Peyer's patch (tissue), 4 donors: ENCODE measurements at places on chromosomes 3 and 15. TPM values are rescaled to one million over a fixed set of nuclear protein-coding genes. Genes with fewer than 3 reads are reported as not detected.

GRCh38 chr15:40102897-40103858, 5.5 kb downstream of the BMF start:
- peak; percentile 91 for DNase-seq

GRCh38 chr3:9508781-9509180, 44.8 kb downstream of the LHFPL4 start:
- no peak for DNase-seq

DNA sequence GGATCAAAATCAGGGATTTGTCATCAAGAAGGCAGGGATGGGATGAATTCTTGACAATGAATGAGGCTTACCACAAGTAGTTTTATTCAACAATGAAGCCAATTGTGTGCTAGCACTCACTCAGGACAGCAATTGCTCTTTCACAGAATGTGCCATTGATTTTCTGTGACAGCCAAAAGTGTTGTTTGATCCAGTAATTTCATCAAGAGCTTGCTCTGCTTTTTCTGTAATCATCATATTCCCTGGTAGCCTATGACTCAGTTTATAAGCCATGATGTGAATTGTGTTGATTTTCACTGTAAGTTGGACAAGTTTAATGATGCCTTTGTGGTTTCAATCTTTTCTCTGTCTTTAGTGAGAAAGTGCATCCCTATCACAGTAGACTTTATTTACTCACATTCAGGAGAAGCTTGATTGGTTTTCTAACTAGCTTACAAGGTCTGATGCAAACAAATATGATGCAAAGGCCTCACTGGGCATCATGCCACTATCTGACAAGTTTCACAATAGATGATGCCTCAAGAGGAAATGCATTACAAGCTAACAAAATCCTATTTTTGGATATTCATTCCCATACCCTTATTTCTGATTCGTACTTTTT, 13.6 kb upstream of the CSRNP1 start:
- DNase-seq = no peak

GRCh38 chr3:117104381-117104780, 394.8 kb downstream of the TUSC7 start:
- no peak for DNase-seq

DNA sequence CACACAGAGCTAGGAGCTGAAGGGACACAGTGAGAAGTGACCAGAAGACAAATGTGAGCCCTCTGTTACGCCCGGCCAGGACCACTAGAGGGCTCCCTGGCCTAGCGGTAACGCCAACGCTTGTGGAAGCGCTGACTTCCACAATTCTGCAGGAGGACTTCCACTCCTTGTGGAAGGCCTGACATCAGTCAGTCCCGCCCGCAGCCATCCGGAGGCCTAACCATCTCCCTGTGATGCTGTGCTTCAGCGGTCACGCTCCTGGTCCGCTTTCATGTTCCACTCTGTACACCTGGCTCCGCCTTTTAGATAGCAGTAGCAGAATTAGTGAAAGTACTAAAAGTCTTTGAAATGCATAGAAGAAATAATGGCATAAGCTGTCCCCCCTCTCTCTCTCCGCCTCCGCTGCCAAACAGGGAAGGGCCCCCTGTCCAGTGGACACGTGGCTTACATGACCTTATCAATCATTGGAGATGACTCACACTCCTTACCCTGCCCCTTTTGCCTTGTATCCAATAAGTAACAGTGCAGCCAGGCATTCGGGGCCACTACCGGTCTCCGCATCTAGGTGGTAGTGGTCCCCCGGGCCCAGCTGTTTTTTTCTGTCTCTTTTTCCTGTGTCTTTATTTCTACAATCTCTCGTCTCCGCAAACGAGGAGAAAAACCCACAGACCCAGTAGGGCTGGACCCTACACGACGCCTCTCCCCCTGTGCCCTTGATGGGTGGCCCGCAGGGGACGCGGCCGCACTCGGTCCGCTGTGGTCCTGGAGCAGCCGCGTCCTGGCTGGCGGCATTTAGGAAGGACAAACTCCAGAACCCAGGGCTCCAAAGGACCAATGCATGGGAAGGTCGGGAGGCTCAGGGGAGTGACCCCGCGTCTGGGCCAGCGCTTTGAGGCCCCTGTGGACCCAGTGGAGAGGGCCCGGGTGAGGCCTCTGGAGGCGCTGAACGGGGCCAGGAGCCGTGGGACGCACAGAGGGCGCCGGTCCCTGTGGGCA, 27.0 kb upstream of the RPL32 start:
- peak; percentile 84 for DNase-seq

DNA sequence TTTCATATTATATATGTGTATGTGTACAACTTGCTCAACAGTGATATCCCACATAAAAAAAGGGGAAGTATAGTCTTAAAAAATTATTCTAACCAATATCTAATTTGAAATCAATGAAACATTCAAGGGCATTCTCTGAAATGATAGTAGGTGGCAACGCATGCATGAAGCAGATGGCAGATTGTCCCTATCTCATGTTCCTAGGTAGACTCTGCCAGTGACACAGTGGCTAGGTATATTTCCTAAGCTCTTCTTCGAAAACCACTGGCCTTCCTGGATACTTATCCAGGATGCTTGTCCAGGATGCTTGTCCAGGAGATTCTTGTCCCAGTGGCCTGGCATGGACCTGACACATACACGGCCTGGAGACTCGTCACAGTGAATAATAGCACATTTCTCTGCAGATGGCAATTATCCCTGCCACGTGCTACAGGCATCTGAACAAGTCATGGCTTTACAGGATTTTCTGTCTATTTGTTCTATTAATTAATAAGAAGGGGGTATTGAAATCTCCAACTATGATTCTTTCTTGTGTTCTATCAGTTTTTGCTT, 54.9 kb downstream of the OCA2 start:
- DNase-seq = no peak

GRCh38 chr3:114745322-114746240, 401.5 kb downstream of the ZBTB20 start:
- no peak for DNase-seq

- DNase-seq = no peak
Observed at GRCh38 chr3:12521010-12521409, 24.3 kb downstream of the MKRN2OS start.

- peak; percentile 64 for DNase-seq
Observed at GRCh38 chr3:53709860-53710674, 136.2 kb downstream of the CHDH start.

GRCh38 chr15:25707656-25708365, 155.3 kb downstream of the ATP10A start:
- peak; percentile 36 for DNase-seq

GRCh38 chr3:53830944-53831343, 15.3 kb downstream of the CHDH start:
- no peak for DNase-seq

DNA sequence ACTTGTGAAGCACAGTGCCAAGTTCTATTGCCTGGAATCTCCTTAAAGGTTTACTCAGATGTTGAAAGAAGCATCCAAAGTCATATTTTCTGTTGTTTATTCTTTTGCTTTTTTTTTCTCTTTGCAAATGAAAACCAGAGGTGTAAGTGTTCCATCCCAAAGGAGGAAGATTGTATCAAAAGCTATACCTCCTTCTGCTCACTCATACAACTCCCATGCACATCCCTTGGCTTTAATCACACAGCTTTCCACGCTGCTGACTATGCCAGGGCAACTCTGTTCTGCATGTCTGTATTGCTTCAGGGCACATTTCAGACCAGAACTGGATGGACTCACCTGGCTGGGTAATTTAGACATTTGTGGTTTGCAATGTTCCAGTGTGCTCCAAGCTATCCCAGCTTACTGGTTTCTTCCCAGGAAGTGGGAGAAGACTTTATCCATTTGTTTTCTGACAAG, 399.6 kb upstream of the TBL1XR1 start:
- no peak for DNase-seq

DNA sequence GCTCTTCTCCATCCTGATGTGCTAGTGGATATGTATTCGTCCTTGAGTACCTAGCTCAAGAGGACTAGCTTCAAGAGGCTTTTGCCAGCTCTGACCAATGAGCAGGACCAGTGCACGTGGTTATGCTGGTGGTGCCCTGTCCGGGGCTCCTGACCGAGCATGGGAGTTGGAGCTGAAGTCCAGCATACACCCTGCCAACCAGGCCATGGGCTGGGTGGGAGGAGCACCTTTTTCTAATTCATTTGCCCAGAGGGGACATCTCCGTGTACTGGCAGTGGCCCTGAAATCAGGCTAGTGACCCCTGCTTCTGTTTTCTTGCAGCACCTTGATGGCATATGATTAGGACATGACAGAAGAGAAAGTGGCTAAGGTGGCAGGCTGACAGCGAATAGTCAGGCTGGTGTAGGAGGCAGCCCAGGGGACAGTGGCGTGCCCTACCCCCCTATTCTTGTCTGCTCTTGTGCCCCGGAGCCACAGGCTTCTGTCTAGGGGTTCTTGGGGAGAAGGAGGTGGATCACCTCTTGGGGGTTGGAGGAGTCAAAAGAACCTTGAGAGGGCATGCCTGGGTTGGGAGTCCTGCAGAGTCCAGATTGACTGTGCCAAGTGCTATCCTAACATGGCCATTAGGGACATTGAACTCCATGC, 16.5 kb downstream of the PODXL2 start:
- DNase-seq = no peak

DNA sequence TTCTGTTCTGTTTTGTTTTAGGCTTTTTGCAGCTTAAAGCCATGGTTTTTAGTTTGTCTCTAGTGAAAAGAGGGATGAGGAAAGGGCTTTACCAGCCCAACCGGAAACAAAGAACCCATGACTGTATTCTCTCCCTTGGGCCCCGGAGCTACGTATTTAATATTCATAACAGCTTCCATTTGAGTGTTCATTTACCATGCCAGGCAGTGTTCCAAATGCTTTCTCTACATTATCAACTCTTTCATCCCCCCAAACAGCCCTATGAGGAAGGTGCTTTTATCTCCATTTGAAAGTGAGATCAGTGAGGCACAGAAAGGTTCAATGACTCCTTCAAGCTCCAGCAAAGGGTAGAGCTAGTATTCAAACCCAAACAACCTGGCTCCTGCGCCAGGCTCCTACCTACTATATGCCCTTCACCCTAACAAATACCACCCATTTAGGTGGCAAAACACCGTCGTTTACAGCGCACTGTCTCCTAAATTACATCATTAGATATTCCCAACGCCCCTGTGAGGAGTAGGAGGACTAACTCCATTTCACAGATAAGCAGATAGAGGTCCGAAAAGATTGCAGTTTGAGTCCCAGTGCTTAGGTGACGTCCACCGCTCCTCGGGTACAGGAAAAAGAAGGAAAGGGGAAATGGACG, 27.9 kb downstream of the GTPBP8 start:
- DNase-seq = no peak

- no peak for DNase-seq
Observed at GRCh38 chr3:105233010-105233409, 133.7 kb upstream of the ALCAM start.

GRCh38 chr3:156547637-156548036, 7.3 kb downstream of the SSR3 start:
- no peak for DNase-seq

- DNase-seq = no peak
Observed at GRCh38 chr3:47852604-47853602, 50.0 kb downstream of the DHX30 start.

DNA sequence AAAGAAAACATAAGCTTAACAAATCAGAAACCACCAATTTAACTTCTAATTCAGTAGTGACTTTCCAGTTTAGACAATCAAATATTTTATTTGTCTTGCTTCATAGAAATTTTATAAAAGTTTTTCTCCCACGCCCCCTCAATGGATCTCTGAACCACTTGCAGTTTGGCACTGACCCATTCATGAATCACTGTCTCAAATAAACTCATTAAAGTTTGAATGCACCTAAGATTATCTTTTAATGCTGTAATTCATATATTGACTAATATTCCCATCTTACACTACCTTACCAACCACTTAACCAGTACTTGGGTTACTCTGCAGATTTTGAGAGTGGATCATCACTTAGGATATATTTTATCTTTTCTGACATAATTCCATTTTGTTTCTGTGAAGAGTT, 880.2 kb downstream of the OTOL1 start:
- no peak for DNase-seq

DNA sequence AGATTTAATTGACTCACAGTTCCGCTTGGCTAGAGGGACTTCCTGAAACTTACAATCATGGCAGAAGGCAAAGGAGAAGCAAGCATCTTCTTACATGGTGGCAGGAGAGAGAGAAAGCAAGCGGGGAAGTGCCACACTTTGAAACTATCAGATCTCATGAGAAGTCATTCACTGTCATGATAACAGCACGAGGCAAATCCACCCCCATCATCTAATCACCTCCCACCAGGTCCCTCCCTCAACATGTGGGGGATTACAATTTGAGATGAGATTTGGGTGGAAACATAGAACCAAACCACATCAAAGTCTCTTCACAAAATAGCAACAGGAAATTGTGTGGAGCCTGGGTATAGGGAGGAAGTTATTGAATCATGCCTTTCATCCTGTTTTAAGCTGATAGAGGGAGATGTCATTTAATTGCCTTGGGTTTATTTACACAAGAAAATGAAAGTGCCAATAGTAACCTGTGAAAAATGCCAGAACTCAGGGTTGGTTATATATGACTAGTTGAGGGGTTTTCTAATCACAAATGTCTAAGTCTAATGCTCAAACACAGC, 624.8 kb upstream of the LMCD1 start:
- DNase-seq = no peak

DNA sequence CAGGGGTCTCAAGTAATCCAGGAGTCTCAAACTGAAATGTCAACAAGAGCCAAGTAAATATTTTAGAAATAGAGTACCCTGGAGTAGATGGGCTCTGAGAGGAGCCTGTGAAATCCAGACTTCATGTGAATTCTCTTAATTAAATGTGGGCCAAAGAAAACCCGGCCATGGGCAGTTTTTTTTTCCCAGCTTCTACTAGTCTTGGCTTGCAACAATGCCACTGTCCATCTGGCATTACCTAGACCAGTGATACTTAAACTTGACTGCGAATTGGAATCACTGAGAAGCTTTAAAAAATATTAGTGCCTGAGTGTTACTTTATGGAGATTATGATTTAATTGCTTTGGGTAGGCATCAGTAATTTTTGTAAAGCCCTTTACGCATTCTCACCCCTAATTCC, 66.4 kb upstream of the GOLGA6B start:
- no peak for DNase-seq

GRCh38 chr15:70121624-70122302, 24.0 kb upstream of the TLE3 start:
- peak; percentile 69 for DNase-seq

- no peak for DNase-seq
Observed at GRCh38 chr15:100687582-100688141, 85.3 kb downstream of the ASB7 start.

DNA sequence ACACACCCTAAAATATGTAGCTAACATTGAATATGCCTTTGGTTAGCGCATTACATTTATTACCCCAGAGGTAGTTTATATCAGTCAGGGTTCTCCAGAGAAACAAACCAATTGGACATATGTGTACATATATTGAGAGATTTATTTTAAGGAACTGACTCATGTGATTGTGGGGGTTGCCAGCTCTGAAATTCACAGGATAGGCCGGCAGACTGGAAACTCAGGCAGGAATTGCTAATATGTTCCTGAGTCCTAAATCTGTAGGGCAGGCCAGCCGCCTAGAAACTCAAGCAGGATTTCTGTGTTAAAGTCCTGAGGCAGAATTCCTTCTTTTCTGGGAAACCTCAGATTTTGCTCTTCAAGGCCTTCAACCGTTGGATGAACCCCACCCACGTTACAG, 189.7 kb downstream of the CDIN1 start:
- no peak for DNase-seq

The CD200 gene
- 3.7 TPM for total RNA-seq

The GOLGA8R gene
- total RNA-seq = 4.2 TPM

The MED12L gene
- total RNA-seq = 3.3 TPM

The POPDC2 gene
- 3.0 TPM for total RNA-seq

The APOD gene
- total RNA-seq = 41.3 TPM

The SLC12A8 gene
- 31.4 TPM for total RNA-seq

The CCDC191 gene
- 25.6 TPM for total RNA-seq

The CLDN18 gene
- total RNA-seq = not detected
